ENCODE measurements at places on chromosomes 7 and 10.

DNA sequence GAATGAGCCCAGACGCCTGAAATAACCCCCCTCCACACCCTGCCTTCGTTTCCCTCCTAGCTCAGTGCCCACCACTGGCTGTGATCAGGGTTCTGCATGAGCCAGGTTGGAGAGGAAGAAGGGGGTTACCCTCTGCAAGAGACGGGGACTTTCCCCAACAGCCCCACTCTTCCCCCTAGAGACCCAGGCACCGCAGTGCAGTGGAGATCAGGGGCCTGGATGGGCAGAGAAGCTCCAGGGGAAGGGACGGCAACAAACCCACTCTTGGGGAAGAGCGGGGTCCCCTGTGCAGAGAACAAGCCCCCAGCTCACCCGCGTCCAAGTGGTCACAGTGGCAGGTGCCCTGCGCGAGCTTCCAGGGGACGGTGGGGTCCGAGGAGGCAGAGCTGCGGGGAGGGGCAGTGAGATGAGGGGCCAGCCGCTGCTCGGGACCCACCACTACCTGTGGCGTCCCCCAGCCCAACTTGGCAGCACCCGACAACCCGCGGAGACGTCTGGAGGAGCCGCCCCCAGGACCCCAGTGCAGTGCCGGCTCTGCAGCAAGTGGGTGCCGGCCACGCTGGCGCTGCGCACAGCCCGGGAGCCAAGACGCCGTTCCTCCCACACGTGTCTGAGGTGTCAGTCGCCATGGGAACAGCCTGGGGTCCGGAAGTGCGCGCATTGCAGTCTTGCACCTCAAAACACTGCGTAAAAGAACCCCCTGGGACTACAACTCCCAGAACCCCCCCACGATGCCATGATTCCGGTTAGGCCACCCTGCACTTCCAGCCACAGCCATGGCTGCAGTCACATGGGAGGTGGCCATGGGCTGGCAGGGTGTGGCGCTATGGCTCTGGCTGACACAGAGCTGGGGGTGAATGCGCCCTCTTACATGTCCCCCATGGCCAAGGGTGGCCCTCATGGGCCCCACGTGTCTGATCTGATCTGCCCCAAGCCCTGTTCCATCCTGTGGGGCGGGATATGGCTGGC, 45.8 kb upstream of the WIPI2 start:
- ATAC-seq: no peak

- peak; percentile 58 for ATAC-seq
These were observed 2.7 kb upstream of the PDGFA start for GRCh38 chr7:522071-522950.

GRCh38 chr7:27220440-27220955, 20.6 kb upstream of the HOXA13 start:
- no peak for ATAC-seq

DNA sequence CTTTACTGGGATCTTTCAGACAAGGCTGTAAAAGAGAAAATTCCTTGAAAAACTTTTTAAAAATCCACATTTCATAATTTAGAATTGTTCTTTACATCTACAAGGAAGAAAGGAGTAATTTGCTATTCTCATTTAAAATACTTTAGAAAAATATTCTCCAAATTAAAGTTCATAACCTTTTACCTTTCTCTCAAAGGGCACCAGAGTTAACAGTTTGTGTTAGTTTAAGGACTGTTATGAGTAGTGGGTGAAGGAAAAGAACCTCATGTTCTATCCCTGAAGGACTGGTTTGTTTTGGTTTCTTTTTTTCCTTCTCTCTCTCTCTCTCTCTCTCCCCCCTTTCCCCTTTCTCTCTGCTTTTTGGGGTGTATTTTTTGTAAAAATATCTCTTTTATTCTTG, 4.1 kb downstream of the AGMO start:
- no peak for ATAC-seq

DNA sequence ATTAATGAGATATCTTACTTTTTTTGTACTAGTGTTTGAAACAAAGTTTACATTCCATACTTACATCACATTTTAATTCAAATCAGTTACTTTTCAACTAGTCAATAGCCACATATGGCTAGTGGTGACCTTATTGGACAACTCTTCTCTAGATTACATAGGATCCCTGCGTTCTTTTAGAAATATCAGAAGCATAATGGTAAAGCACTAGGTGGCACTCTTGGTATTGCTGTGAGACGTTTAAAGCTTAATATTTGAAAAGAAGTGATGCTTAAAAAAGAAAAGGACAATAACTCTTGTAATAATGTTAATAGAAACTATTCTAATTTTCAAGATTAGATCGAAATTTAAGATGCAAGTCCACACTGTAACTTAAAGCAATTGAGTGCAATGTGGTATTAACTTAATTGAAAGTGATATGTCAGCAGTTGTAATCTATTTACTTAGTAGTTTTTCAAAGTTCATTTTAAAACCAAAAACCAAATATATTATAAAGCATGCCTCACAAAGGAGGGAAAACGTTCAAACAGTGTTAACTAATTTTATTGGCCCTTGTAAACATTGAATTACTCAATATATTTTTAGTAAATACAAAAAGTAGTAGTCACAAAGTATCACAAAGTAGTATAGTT, 339.1 kb downstream of the ATRNL1 start:
- peak; percentile 41 for ATAC-seq
